ENCODE measurements at places on chromosomes 12 and 14. TPM values are rescaled to one million over a fixed set of nuclear protein-coding genes. Genes with fewer than 3 reads are reported as not detected.
A peak's percentile ranks its signal among the peaks of the same experiment; 100 is the strongest.

The TMEM63C gene
- 0.06 TPM for total RNA-seq

The ARHGEF40 gene
- 39.2 TPM for total RNA-seq

DNA sequence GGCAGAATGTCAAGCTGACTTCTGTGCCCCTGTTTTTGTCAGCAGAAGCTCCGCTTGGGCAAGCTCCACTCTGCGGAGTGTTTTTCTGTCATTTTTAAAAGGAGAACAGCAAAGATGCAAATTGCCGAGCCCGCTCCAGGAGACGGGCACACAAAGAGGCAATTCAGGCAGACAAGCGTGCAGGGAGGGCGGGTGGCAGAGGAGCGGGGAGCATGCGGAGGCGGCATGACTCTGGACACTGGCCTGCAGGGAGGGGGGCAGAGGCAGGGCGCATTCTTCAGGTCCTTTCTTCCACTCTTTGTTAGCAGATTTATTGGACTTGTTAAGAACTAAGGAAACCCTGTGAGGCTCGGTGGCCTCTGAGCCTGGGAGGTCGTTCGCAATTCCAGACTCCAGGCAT is 187.3 kb upstream of the RMST start:
- H3K27ac ChIP-seq, result no peak overlapping the region
- no peaks in the 10 kb centered on the region for H3K36me3 ChIP-seq
- DNase-seq, result no peak
- H3K4me1 ChIP-seq, result no peaks in the 10 kb centered on the region

DNA sequence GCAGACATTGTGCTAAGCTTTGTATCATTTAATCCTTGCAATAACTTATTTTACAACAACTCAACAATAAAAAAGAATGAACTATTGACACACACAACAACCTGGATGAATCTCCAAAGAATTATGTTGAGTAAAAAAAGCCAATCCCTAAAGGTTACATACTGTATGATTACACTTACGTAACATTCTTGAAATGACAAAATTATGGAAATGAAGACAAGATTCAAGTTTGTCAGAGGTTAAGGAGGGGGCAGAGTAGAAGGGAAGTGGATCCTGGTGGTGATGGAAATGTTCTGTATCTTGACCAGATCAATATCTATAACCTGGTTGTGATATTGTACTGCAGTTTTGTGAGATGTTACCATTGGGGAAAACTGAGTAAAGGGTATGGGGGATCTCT is 63.2 kb upstream of the LMNTD1 start:
- no peaks in the 10 kb centered on the region for H3K27me3 ChIP-seq
- H3K27ac ChIP-seq, result no peak overlapping the region
- DNase-seq, result no peak
- no peaks in the 10 kb centered on the region for H3K4me1 ChIP-seq
- H3K4me3 ChIP-seq, result no peak overlapping the region

The KCNH5 gene
- total RNA-seq, result 0.29 TPM

The DCD gene
- total RNA-seq, result not detected

GRCh38 chr12:111645433-111645832 is 40.3 kb downstream of the BRAP start:
- H3K27me3 ChIP-seq, result no peaks in the 10 kb centered on the region
- DNase-seq, result no peak
- H3K36me3 ChIP-seq, result peaks cover 78% of the 10 kb centered on the region
- H3K4me3 ChIP-seq, result no peak overlapping the region
- peak overlapping the region; percentile 70 for H3K27ac ChIP-seq
- no peaks in the 10 kb centered on the region for H3K4me1 ChIP-seq

Data from upper lobe of right lung (tissue), 1 donor.